ENCODE measurements at places on chromosomes 1 and 21.

GRCh38 chr1:222057162-222057561 lies 315.3 kb upstream of the DUSP10 start:
- no peak for DNase-seq

- no peak for DNase-seq
Observed at GRCh38 chr1:197738927-197739326, 36.4 kb downstream of the DENND1B start.

- DNase-seq = no peak
Observed at GRCh38 chr1:88595355-88596002, 88.6 kb upstream of the PKN2 start.

GRCh38 chr1:167587342-167587741 lies 33.8 kb upstream of the CREG1 start:
- DNase-seq = no peak

- DNase-seq = peak; percentile 32
Observed at GRCh38 chr1:7387053-7387927, 383.8 kb upstream of the VAMP3 start.

DNA sequence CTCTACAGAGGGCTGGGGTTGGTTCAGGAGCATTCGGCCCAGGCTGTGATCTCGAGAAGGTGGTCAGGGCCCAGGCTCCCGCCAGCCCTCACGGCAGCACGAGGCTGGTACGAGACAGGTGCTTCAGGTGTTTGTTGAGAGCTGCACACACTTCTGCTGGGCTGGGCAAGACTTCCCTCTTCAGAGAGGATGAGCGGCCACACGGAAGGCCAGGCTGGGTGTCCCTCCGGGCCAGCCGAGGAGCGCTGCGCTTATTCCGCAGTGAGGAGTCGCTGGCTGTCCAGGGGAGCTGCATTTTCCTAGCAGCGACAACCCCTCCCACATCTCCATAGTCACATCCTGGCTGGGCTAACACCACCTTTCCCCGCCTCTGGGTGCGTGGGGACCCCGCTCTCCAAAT lies 50.5 kb downstream of the PDE9A start:
- no peak for DNase-seq

- no peak for DNase-seq
Observed at GRCh38 chr1:65277605-65278347, 31.6 kb upstream of the DNAJC6 start.

- peak; percentile 97 for DNase-seq
Observed at GRCh38 chr1:204084247-204084772, 11.4 kb downstream of the SOX13 start.
